ENCODE measurements at places on chromosomes 11 and 22. TPM values are rescaled to one million over a fixed set of nuclear protein-coding genes. Genes with fewer than 3 reads are reported as not detected.

DNA sequence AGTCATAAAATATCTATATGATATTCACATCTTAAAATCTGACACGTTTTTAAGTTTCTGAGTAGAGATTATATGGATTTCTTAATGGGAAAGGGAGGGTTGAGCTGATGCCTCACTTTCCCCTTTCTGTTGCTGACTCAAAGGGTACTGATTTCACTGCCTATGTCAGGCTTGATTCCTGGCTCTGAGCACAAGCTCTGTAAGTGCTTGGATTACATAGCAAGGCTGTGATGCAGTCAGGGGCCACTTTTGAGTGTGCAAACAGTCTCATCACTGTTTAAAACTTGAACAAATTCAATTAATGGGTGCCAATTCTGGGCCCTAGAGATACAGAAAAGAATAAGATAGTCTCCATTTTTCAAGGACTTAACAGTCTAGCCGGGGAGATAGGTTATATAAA lies 14.4 kb downstream of the ATXN10 start:
- no peak for DNase-seq

DNA sequence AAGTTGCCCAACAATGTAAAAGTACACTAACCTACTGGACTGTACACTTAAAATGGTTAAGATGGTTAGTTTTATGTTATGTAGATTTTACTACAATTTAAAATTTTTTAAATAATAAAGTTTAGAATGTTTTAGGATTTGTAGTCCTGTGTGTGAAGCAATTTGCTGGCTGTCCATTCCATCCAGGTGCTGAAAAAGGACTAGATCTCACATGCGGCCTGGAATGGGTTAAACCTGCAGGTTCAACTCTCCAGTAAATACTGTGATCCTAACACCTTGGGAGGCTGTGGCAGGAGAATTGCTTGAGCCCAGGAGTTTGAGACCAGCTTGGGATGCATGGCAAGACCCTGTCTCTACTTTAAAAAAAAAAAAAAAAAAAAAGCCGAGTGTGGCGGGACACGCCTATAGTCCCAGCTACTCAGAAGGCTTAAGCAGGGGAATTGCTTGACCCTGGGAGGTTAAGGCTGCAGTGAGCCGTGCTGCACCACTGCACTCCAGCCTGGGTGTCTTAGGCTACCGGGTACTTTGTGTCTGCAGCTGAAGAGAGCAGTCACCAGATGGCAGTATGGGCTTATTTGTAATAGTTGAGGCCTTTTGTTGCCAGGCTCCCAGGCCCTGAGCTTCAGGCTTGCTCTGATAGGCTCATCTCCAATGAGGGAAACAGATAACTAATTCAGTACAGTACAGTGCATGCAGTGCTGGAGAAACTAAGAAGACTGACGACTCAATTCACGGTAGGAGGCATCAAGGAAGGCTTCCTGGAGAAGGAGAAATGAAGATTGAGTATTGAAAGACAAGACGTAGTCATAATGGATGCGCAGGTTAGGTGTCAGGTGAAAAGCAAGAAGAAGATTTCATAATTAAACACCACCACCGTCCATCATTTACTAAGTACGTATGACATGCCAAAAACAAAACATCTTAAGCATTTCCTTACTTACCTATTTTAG lies 64.7 kb upstream of the ASPHD2 start:
- DNase-seq, result no peak

GRCh38 chr11:124440608-124441007 lies 4.9 kb downstream of the OR8B8 start:
- DNase-seq, result no peak

DNA sequence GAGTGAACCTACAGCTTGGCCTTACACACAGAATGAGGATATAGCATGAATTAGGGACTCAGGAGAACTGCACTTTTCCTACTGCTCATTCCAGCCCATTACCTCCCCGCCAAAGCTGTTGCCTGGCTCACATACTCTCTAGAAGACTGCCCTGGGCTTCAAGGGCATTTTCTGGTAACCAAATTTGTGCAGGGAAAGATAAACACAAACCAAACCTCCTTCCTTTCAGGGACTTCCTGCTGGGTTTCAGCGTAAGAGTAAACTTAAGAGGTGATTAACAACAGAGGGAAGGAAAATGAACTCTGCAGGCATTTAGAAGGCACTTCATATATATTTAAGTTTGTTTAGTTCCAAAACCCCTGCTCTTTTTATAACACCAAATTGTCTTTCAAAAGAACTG lies 194.9 kb downstream of the SWAP70 start:
- no peak for DNase-seq

TPH1 gene
- total RNA-seq, result 14.9 TPM
